HS-5 (cell line): ENCODE measurements at places on chromosomes 6 and 20.

DNA sequence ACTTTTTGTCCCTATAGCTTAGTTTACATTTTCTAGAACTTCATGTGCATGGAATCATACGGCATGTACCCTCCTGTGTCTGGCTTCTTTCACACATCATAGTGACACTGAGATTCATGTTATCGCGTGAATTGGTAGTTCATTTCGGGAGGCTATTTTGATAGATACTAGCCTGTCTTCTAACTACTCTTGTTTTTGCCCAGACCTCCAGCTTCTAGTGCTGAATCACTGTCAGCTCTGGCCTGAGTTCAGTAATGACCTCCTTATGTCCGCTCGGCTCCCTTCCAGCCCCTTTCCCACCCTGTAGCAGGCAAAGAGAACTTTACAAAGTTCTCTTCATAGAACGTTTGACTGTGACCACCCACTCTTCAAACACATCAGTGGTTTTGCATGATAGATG lies 14.1 kb downstream of the MYBL2 start:
- DNase-seq: no peak

GRCh38 chr20:62388839-62389600 lies 2.1 kb downstream of the RPS21 start:
- no peak for DNase-seq

- no peak for DNase-seq
Observed at GRCh38 chr20:49433333-49433732, 49.1 kb downstream of the KCNB1 start.

DNA sequence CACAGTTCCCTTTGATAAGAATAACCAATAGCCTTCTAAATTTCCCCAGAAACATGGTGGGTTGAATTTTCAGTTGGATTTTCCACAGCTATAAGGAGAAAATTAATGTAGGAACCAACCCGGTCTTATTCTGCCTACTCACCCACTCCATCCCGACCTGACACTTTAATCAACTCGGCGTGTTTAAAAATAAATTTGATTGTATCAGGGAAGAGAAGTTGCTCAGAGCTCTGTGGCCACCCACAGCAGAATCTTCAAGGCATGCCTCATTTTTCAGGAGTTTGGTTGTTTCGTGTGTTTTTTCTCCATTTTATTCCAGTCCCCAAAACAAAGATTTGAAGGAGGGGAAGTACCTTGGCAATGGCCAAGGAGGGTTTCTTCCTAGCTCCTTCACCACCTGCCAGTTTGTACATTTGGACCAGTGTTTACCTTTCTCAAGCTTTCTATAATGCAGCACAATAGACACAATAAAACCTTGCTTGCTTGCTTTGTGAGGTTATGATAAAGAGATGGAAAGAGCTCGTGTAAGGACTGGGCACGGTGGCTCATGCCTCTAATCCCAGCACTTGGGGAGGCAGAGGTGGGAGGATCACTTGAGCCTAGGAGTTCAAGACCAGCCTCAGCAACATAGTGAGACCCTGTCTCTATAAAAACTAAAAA lies 297.2 kb upstream of the JARID2 start:
- no peak for DNase-seq

- DNase-seq: no peak
Observed at GRCh38 chr6:97068211-97068610, 143.7 kb downstream of the KLHL32 start.

- peak; percentile 23 for DNase-seq
Observed at GRCh38 chr6:145199961-145200360, 535.4 kb downstream of the EPM2A start.

DNA sequence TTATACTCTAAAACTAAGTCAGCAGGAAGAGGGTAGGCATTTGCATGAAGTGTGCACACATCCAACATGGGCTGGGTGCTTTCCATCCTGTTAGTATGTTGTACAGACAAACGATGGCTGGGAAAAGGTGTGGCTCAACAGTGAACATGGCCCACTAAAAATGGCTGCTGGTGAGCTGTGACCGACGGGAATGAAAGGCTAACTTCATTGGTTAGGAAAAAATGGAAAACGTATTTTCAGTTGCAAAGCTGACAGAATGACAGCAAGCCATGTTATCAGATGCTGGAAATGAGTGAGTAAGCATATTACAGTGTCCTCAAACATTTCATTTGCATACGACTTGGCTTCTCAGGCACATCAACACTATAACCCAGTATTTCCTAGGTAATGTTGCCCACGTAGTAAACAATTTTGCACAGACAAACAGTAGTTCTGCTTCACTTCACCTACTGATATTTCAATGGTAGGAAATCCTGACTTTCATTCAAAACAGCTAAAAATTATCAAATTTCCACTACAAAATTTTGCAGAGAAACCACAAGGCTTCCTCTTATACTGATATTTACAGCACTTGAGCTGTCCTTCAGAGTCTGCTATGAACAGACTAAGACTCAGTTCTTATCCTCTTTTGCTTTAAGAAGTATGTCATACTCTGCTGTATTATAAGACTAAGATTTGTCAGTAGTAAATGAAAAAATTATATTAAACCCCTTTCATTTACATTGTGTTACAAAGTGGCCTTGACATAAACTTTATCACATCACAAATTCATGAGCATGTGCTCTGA lies 98.9 kb downstream of the IRF4 start:
- DNase-seq: no peak

DNA sequence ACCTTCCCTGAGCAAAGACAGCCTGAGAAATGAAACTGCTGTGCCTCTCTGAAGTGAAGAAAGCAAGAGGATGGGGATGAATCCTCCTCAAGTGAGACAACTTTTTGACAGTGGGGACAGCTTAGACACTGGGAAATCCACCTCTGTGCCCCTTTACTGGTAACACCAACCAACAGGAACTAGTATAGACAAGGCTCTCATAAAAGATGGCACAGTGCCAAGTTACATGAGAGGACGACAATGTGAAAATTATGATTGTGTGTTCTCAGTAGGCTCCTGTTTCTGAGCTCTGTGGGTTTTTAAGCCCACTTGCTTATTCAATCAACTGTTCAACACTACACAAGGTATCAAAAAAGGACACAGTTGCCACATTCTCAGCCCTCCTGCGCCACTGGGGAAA lies 41.6 kb upstream of the LYRM2 start:
- no peak for DNase-seq

DNA sequence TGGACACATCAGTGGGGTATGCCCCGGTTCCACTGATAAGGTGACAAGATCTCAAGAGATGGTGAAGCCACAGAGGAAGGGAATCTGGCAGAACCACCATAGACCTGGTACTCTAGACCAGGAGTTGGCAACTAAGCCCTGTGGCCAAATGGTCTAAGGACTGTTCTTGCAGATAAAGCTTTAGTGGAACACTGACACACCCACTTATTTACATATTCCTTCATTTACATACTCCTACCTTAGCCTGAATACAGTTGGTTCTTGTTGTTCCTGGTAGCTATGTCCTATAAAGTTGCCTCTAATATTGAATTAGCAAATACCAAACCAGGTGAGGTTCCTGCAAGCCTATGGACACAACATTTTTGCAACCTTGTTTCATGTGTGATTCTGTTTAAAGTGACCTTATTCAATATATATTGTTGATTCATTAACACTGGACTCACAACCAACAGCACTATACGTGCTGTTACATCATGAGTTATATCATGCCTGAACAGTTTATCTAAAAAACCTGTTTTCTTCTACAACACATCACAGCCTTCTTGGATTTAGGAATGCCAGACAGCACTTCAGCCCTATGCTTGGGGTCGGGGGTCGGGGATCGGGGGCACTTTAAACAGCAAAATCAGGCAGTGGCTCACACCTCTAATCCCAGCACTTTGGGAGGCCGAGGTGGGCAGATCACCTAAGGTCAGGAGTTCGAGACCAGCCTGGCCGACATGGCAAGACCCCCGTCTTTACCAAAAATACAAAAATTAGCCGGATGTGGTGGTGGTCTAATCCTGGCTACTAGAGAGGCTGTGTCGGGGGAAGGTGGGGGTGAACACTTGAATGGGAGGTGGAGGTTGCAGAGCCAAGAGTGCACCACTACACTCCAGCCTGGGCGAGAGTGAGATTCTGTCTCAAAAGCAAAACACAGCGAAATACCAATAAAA lies 2.5 kb downstream of the CCDC167 start:
- DNase-seq: no peak

GRCh38 chr20:50577175-50578018 lies 67.2 kb downstream of the PTPN1 start:
- no peak for DNase-seq

DNA sequence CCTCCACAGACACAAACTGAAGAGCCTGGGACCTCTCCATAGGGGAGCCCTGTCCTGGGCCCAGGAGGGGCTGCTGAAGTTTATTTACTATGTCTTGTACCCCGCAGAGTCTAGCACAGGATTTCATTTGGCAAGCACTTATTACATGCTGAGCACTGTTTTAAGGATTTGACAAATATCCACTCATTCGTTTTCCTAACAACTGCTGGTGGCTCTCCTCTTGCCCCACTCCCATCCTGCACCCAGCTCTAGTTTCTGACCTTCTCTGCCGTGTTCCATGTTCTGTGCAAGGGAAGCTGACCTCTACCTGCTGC lies 127.0 kb upstream of the MAFB start:
- no peak for DNase-seq

DNA sequence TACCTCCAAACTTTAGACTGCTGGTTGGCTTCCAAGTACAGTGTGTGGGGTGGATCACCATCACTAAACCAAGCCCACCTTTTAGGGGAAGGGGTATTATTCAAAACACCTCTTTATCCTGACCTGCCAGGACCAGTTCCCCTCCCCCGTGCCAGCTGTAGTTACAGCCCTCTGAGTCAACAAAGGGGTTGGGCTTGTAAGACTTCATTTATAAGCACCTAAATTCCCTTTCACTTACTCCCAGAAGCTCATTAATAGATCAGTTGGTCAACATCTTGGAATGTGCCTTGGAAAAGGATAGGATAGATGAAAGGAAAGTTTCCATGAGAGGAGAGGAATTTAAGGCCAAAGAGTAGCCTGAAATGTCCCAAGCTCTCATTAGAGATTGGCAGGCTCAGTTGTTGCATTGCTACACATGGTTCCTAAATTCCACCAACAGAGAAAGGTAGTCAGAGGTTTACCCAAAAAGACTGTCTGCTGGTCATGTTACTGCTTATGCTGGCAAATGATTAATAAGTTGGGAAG lies 59.2 kb downstream of the TNFAIP3 start:
- DNase-seq: peak; percentile 88

DNA sequence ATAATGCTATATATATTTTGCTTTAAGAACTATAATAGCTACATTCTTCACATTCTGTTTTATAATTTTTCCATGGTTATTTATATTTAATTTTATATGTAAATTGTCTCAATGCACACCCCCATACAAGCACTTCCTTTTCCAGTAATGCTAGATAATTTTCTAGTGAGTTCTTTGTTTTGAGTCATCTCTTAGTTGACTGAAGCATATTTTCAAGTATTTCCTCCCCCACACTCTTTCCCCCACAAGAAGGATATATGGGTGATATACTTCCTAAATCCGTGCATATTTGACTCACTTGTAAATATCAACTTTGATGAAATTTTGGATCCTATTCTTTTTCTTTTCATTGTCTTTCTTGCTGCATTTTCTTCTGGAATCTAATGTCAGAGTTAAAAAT lies 82.1 kb upstream of the SRSF6 start:
- DNase-seq: no peak

- DNase-seq: no peak
Observed at GRCh38 chr6:28922821-28923317, 916 bp downstream of the TRIM27 start.

DNA sequence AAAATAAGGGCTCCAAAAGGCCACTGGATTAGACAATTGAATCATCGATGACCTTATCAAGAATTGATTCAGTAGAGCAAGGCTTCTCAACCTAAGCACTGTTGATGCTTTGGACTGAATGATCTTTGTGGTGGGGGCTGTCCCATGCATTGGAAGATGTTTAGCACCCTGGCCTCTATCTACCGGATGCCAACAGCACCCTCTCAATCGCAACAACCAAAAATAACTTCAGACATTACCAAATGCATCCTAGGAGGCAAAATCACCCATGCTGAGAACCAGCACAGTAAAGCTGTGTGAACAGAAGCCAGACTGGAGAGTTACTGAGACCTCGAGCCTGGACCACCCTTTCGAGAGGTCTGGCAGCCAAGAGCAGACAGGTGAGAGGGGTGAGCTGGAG lies 67.5 kb downstream of the TBC1D7 start:
- no peak for DNase-seq
